CD8-positive, alpha-beta T cell (primary cell): ENCODE measurements at places on chromosomes 3 and 15.

DNA sequence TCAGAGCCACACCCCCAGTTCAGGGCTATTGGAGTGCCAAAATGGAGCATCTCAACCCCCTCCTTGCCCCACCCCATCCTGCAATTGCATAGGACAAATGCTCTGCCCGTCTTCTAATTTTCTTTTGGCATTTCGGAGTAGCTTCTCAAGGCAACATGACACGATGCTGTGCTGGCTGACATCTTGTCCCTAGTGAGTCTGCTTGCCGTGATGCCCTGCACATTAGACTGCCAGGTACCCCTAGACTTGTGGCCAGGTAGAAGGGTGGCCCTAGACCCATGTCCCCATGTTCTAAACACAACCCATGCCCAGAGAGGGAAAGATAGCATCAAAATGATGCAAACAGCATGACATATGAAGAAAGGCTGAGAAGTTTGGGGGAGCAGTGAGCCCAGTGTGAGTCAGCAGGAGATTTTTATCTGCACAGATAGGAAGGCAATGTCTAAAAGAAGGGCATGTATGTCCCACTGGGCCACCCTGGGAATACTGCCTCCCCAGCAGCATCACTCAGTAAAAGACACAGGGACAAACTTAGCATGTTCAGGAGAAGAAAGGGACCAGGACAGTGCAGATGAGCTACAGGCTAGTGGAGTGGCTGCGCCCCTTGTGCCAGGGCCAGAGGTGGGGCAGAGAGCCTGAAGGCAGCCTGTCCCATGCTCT, 36.8 kb downstream of the CA12 start:
- DNase-seq: no peak

DNA sequence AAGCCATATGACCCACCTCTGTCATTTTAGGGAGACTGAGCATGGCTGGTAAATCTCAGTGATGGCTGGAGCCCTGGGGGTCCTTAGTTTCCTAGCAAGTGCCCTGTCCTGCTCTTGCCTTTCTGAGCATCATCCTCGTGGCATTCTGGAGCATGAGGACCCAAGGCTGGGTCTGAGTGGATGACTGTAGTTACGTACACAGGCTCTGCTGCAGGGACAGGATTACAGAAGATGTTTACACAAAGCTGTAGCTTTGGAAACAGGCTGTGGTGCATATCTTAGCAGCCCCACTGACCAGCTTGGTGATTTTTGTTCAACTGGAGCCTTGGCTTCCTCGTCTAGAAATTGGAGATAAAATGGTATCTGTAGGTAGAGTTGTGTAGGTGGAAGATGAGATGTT, 272.9 kb upstream of the CTDSPL start:
- DNase-seq: no peak

GRCh38 chr15:94175420-94175819, 55.9 kb upstream of the MCTP2 start:
- DNase-seq: no peak

- no peak for DNase-seq
These were observed 14.7 kb downstream of the ANKUB1 start for GRCh38 chr3:149777414-149778214.

DNA sequence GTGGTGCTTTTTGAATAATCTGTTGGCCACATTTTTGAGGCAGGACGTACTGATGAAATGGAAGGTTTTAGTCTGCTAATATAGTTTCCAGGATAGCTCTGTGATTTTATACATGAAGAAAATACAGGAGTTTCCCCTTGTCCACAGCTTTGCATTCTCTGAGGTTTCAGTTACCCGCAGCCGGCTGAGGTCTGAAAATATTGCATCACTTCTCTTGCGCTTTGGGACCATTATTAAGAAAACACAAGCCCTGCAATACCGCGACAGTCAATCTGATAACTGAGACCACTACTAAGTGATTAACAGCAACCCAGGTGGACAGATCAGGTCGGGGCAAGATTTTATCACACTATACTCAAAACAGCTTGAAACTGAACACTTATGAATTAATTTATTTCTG, 33.0 kb downstream of the BLM start:
- no peak for DNase-seq

DNA sequence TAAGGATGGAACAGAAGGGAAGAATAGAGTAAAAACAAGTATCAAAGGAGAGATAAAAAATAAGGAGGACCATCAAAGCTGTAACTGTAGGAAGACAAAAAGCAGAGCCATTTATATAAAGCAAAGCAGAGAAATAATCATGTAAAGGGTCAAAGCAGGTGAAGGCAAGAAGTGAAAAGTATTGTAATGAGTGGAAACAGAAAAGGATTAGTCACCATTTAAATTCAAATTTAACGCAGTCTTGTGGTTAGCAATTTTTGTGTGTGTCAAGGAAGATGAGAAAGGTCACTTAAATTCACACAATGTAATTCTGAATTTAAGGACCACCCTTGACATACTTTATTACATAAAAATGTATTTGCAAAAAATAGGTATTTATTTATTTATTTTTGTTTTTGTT, 567.8 kb downstream of the ROBO1 start:
- DNase-seq: no peak

GRCh38 chr3:65729973-65730372, 308.7 kb downstream of the MAGI1 start:
- DNase-seq: no peak

GRCh38 chr3:28901018-28901417, 379.9 kb upstream of the RBMS3 start:
- no peak for DNase-seq

GRCh38 chr3:47578119-47578632, 489 bp downstream of the CSPG5 start:
- DNase-seq: peak; percentile 9

GRCh38 chr3:173753593-173753992, 356.0 kb downstream of the NLGN1 start:
- DNase-seq: no peak

GRCh38 chr3:98376631-98377030, 13.8 kb upstream of the OR5K3 start:
- no peak for DNase-seq

GRCh38 chr3:168117853-168118313, 22.2 kb upstream of the GOLIM4 start:
- DNase-seq: no peak

DNA sequence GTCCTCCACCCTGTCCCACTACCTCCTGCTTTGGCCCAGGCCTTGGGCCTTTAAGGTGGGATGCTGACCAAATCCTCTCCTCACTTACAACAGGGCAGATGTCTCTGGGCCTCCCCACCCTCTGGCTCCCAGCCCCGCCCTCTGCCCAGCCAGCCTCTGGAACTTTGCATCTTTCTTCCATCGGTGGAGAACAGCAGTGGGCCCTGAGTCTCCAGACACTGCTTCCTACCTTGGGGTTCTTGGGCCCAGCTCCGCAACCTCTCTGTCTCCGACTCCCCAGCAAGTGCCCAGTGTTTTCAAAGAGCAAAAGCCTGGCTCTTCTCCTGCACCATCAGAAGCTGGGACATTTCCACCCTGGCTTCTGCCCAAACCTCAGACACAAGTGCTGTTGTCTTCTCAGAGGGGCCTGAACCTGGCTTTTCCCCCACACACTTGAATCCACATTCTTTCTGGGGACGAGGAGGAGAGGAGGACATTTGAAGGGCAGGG, 33.1 kb downstream of the MRAS start:
- no peak for DNase-seq

- DNase-seq: no peak
These were observed 282.6 kb downstream of the VPS13C start for GRCh38 chr15:61777689-61778088.

GRCh38 chr3:120795959-120796358, 53.4 kb downstream of the GTF2E1 start:
- DNase-seq: no peak

DNA sequence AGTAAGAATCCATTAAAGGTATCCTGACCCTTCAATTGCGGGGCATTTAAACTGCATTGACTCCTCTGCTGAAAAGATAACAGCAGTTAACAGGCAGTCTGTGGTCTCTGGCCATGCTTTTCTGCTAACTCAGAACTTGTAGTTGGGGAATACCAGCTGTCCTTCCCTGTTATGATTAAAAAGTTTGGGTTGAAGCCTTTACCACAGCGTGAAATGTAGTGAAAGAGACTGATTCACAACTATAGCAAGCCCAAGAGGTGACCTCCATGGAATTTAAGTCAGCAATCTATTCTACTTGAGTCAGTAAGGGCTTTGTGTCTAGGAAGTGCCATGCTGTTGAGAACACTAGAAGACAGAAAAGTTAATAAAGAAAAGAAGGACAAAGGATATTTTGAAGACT, 1037.3 kb downstream of the SI start:
- DNase-seq: no peak

GRCh38 chr3:136075811-136076210, 110.3 kb downstream of the PPP2R3A start:
- DNase-seq: no peak

DNA sequence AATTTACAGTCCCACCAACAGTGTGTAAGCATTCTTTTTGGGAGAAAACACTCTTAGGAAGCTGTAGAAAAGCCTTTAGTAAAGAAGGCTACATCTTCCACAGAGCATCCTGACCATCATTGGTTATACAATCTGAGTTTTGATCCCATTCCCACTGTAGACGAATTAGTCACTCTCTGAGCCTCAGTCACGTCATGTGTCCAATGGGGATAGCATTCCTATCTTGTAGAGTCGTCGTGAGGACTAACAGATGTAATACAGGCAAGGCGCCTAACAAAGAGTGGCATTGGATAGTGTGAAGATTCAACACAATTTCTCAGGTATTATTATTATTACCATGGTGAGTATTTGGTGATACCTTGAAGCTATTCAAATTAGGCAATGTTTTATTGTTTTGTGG, 44.0 kb upstream of the ALDH1A3 start:
- DNase-seq: no peak

DNA sequence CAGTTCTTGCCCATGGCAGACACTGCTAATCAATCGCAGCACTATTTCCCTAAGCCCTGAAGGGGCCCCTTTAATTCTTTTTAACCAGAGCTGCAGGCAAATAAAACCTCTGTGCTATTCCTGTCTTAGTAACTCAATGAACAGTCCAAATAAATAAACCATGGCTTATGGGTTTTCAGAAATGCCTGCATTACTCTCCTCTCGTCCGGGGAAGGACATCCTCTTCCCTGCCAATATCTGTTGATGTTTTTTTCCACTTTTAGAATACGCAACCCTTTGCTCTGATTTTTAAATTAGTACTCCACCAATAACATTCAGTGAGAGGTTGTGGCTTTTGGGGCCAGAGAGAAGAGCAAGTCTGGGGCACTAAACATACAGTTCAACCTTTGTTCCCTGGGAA, 35.2 kb upstream of the PRICKLE2 start:
- DNase-seq: no peak

DNA sequence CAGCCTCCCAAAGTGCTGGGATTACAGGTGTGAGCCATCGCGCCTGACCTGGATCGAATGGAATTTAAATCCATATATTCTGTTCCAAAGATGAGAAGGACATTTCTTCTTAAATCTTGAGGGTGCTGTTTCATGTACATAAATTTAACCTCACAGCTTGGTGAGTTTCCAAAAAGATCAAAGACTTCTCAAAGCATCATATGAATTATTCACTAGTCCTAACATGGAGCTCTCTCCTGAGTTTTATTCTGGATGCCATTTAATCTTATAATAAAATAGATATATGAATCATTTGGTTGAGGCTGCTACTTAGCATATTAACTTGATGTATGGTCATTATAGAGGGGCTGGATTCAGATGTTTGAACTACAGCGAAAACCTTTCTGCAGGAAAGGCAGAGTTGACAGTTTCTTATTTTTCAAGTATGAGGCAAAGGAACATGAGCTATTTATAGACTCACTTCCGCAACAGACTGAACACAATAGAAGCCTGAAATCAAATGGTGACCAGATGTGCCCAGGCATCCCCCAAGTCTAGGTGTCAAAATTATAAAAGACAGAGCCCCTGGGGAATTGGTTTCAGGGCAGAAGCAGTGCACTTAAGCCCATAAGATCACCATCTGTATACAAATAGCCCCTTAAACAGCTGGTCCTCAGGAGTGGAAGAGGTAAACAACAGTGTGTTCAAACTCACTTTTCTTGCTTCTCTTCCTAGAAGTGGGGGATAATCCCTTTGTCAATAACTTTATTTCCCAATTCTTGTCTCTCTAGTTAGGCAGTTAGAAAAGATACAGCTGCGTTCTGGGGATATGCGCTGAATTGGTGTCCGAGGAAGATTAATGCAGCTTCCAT, 29.7 kb downstream of the STARD9 start:
- DNase-seq: no peak

GRCh38 chr3:71636482-71636881, 53.0 kb upstream of the FOXP1 start:
- no peak for DNase-seq

DNA sequence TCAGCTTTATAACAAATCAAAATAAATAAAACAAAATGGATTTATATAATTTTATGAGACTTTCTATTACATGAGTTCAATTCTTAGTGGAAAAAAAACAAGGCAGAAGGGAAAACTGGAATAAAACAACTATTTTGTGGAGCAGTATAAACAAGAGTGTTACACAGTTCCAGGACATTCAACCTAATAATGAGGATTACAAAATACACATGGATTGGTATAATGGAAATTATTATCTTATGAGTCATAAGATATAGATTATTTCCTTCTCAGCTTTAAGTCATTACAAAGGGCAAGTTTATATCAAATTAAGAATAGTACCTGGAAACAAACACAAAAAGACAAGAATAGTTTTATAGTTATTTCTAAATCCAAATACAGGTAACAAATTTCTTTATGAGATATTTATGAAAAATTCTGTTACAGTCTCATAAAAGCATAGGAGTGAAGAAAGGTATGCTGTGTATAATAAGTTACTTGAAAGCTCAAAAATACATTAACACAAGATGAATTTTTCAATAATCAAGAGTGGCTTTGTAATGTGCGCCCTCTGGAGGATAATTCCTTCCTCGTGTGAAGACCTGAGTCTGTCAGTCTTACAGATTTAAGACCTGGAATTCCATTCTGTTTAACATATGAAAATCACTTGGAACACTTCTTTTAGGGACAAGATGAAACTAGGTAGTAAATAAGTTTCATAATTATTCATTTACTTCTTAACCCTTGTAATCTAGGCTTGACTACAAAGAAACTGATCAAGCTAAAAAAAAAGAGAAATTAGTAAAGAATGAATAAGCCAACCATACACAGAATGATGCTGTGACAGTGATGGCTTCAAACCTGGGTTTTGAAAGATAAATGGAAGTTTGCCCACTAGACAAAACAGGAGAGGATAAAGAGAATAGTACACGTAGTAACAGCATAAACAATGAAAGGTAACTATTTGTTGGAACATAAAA, 9.5 kb downstream of the COPS2 start:
- peak; percentile 58 for DNase-seq

DNA sequence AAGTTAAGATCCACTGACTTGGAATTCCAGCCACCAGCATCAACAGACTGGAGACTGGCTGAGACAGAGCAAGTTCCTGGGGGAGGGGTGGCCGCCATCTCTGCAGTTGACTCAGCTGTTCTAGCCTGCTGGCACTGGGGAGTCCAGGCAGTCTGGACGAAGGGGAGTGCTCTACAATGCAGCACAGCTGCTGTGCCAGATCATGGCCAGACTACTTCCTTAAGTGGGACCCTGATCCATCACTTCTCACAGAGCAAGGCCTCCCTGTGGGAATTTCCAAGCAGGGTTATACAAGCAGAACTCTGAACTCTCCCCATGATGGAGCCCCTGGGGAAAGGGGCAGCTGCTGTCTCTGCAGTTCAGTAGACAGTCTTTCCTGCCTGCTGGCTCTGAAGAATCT, 35.2 kb downstream of the PYGO1 start:
- no peak for DNase-seq
